ENCODE measurements at places on chromosomes 4 and X. TPM values are rescaled to one million over a fixed set of nuclear protein-coding genes. Genes with fewer than 3 reads are reported as not detected.

The GUCY1A1 gene
- total RNA-seq, result 136 TPM

- no peak for DNase-seq
Observed at GRCh38 chrX:9681422-9681821, 84.2 kb downstream of the GPR143 start.

The UCP1 gene
- not detected for total RNA-seq

The RADX gene
- total RNA-seq, result 7.8 TPM

The STK32B gene
- total RNA-seq, result 25.9 TPM

DNA sequence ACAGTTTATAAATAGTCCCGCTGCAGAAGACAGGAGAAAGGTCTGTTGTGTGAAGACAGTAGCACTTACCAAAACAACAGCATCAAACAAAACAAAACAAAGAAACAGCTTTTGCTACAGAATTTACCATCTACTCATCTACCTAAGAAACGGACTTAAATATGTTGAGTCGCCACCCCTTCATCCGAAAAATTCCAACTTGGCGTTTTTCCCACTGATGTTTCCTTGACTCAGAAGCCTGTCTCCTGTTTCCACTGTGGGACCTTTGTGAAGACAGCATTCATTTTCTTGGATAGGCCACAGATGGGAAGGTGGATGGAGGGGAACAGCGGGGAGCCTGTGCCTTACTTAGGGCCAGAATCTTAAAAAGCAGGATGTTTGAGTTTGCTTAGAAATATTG, 1.3 kb upstream of the ITM2A start:
- DNase-seq, result no peak

GRCh38 chr4:19152264-19152663, 1099.4 kb upstream of the SLIT2 start:
- no peak for DNase-seq

GRCh38 chr4:154625971-154626370, 13.5 kb upstream of the FGG start:
- DNase-seq, result no peak

- no peak for DNase-seq
Observed at GRCh38 chr4:24252121-24252520, 332.2 kb downstream of the DHX15 start.

DNA sequence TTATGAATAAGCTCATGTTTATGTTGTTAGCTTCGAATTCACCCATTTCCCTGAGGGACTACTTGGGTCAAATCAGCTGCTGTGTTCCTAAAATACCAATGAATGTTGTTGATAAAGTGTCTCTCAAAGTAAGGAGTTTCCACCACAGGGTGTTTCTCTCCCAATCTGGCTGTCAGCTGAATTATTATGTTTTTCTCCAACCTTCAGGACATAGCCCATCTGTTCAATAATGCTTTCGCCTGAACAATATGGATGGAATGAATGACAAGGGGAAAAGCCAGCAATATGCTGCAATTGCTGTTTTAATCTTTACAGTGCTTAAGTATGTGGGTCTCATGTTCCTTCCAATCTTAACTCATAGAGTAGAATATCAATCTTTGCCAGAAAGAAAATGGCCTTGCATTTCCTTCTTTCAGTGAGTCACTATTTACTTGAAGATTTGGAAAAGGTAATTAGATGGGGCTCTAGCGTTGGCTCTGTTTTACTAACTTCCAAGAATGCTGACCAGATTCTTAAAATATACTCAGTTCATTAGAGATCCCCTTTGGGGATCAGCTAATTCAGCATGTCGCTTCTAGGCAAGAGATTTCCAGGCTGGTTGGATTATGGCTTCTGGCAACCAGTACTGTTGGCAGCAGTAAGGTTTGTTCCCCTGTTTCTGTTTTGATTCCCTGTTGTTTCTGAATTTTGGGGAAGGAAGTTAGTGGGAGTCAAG, 410.5 kb downstream of the PPP3CA start:
- no peak for DNase-seq

DNA sequence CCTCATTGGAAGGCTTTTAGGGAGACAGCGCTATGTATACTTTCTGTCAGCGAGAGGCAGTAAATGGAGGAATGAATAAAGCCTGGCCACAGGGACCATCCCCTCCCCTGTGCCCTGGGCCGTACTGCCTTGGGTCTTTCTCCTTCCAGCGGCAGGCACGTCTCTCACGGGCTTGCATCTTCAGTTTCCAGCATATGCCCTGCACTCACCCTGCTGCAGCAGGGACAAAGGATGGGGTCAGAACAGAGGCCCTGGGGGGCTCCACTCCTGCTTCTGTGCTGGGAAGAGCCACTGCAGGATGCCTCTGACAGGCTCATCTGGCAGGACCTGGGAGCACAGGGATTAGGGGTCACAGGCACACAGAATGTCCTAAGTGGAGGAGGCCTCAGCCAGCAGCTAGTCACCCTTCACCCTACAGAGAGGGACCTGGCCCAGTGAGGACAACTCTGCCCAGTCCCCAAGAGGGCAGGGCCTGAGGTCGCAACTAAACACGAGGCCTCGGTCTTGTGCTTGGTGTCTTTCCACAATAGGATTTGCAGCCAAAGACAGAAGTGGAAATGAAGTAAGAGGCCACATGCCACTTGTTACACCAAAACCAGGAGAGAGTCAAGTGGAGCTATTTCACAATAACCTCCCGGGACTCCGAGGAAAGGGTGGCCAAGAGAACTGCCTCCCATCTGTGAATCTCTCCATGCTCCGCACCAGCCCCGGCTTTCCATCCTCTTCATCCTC, 150.8 kb downstream of the AFAP1 start:
- DNase-seq, result no peak

- no peak for DNase-seq
Observed at GRCh38 chr4:142832022-142832421, 14.1 kb downstream of the INPP4B start.

The HSFX2 gene
- total RNA-seq, result 2.0 TPM

DNA sequence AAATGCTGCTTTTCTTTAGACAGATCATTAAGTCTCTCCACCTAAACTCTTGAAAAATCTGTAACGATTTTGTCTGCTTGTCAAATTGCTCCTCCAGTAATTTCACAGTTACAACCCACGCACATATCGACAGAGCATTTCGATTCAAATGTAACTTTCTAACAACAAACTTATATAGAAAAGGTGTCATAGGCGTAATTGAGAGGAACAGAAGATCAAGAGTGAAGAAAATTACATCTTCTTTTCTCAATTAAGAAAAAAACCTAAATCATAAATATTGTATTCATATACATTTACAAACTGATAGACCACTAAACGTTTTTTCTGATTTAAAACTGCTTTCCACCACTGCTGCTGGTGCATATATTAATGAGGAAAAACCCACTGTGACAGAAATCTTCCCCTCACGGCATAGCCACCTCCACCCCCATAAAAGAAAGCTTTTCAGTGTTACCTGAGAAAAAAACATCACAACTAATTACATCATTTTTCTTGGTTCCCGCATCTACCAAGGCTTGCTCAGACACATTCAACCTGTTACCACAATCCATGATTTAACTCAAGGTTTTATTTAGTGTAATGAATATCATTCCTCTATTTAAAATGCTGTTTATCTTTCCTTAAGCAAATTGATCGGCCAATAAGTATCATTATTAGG, 1.9 kb downstream of the GPM6A start:
- DNase-seq, result no peak

GRCh38 chrX:131918839-131919238, 104.3 kb upstream of the STK26 start:
- no peak for DNase-seq

- DNase-seq, result no peak
Observed at GRCh38 chr4:91279899-91280298, 1023.9 kb upstream of the GRID2 start.

- DNase-seq, result no peak
Observed at GRCh38 chr4:66769441-66769840, 775.9 kb downstream of the CENPC start.

The DIPK2B gene
- 1.7 TPM for total RNA-seq

The GPR34 gene
- total RNA-seq, result 23.4 TPM

- DNase-seq, result no peak
Observed at GRCh38 chrX:13305108-13305507, 14.7 kb downstream of the ATXN3L start.

DNA sequence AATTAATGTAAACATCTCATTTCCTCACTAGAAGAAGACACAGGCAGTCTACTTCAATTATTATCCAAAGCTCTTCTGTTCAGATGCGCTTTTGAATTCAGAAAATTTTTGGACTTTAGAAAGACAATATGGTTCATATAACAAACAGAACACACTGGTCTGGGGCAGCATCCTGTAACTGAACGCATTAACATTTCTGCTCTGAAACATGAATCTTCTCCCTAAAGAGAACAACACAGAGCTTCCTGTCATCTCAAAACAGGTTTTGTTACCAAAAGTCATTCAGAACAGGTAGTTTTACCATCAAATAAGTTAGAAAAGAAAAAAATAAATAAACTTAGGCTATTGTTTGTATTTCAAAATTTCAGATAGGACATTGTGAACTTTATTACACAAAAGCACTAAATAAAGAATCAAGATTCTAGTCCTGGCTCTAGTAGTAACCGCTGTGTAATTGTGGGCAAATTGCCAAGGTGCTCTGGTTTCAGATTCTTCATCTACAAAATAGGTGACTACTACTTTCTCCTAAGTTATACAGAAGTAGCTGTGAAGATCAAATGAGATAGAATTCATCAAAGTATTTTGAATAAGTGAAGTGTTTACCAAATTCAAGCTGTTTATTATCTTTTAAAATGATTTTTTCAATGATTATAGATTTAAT, 252.3 kb upstream of the RASGEF1B start:
- no peak for DNase-seq

DNA sequence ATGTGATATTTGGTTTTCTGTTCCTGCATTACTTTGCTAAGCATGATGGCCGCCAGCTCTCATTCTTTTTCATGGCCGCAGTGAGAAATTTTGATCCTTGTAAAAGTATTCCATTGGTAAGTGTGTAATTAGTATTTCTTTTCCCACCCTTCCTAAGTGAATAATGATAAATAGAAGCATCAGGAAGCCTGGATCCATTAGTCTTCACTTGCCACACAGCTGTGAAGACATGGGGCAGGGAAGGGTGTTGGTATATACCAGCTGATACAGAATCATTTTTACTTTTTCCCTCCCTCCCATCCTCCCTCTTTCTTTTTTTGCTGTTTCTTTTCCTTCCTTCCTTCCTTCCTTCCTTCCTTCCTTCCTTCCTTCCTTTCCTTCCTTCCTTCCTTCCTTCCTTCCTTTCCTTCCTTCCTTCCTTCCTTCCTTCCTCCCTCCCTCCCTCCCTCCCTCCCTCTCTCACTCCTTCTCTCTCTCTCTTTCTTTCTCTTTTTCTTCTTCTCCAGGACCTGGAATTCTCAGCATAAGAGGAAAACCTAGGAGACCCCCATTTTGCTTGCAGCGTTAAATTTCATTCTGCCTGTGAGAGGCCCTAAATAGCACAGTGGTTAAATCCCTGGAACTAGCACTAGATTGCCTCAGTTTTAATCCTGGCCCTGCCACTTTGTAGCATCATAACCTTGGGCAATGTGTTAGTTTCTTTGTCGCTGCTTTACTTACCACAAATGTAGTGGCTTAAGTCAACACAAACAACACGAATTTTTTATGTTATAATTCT, 1.4 kb upstream of the NR0B1 start:
- DNase-seq, result no peak

- no peak for DNase-seq
Observed at GRCh38 chr4:8414377-8414776, 26.1 kb downstream of the ACOX3 start.

DNA sequence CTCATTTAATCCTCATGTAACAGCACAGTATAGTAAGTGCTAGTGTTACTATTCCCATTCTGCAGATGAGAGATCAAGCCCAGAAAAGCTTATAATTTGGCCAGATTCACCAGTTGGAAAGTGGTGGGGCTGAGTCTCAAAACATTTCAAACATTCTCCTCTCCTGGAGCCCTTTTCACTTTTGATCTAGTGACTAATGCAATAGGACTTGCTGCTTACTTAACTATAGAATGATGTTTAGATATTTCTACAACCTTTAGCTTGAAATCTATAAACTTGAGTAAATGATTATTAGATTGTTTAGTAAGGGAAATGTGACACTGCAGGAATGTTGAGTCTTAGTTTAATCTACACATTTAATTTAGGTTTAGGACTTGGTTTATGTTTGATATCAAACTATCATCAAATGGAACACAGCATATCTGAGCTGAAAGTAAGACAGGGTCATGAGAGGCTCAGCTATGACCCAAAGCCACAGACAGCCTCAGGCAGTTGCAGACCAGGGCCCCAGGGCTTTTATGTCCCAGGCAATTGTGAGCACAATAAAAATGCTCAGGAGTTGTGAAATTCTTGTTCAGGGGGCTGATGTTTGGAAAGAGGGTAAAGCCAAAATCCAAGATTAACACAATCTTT, 199.5 kb upstream of the HS3ST1 start:
- no peak for DNase-seq

GRCh38 chr4:162245051-162245450, 81.3 kb upstream of the FSTL5 start:
- no peak for DNase-seq

DNA sequence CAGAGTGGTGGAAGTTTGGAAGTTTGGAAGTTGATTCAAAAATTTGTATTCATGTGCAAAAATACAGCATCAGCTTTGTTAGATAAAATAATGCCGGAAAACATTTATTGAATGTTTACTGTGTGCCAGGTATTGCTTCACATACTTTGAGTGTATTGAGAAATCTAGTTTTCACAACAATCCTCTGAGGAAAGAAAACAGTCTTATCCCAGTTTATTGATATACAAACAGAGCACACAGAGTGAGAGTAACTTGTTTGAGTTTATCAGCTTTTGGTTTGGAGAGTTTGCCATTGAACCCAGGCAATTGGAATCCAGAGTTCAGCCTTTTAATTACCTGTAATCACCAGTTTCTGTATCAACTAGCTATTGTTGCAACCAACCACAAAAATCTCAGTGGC, 127.2 kb upstream of the RPS6KA3 start:
- no peak for DNase-seq

DNA sequence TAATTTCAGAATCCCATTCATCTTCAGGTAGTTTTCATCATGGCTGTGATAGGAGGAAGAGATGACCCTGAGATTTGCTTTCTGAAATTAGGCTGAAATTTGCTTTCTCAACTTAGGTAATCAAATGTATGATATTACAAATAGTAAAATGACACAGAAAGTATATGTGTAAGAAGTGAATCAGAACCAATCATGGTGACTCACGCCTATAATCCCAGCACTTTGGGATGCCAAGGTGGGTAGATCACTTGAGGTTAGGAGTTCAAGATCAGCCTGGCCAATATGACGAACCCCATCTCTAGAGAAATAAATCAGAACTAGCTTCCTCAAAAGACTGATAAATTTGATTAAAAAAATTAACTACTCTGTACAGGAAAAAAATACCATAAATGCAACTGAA, 555.4 kb downstream of the STPG2 start:
- DNase-seq, result no peak

The SPON2 gene
- 3.3 TPM for total RNA-seq

DNA sequence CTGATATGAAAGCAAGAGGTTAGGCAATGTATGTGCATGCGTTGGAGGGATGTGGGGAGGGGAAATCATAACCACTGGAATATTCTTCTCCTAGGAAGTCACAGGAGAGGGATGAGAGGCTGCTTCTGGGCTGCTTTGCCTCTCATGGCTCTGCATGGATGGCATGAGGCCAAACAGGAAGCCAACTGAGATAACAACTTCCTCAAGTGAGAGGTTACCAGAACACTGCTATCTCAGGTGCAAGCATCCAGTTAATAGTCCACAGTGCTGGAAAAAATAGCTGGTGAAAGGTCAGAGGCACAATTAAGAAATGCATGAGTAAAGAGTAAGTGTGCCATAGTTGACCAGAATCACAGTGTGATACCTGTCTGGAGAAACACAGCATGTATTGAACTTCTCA, 113.3 kb downstream of the ELOVL6 start:
- DNase-seq, result no peak

Data from occipital lobe (tissue), 3 donors.